Stromal cell of bone marrow (primary cell): ENCODE measurements at places on chromosomes 11 and 22.

- DNase-seq: no peak
Measured at GRCh38 chr11:12161137-12161536, 50.7 kb downstream of the MICAL2 start.

DNA sequence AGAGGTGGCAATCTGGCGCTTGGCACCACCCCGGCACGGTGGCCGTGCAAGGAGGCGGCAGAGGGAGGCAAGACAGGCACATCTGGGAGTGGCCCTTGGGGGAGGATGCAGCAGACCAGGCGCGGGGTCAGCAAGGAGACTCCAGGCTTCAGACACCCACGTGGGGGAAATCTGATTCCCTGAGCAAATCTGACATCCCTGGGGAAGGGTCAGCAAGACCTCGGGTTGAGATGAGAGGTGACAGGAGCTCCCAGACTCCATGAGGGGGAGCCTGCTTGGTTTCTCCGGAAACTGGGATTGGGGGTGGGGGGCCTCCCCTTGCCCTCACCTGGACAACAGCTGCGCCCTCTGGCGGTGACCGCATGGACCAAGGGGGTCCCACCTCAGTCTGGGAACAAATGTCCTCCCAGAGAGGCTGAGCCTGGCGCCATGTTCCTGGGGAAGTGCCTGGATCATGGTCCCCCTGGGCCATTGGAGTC lies 4.0 kb upstream of the RCOR2 start:
- no peak for DNase-seq

DNA sequence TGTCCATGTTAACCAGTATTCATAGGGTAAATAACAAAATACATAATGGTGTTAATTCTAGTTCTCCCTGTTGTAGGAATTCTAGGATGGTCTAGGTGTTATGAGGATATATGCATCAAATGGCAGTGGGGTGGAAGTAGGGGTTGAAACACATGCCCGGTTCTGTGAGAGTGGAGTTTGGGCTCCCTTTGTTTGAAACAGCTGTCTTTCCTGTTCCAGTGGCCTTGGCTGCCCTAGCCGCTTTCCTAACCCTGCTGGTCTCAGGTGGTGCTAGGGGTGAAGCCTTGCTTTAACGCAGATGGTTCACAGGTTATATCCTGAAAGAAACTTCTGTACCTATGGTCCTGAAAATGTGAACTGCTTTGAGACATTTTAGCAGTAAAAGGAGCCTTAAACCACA lies 38.3 kb downstream of the SERPINH1 start:
- no peak for DNase-seq

- DNase-seq: no peak
Measured at GRCh38 chr11:43071338-43071737, 240.5 kb upstream of the API5 start.
